ENCODE measurements at places on chromosomes 4 and X.

- DNase-seq = no peak
Measured at GRCh38 chr4:154946113-154946512, 165.0 kb downstream of the RBM46 start.

GRCh38 chrX:140765043-140765784, 55.7 kb downstream of the LINC00632 start:
- DNase-seq = peak; percentile 10

- no peak for DNase-seq
Measured at GRCh38 chrX:112235547-112235946, 153.0 kb upstream of the TRPC5 start.

GRCh38 chr4:118224243-118224829, 128.5 kb downstream of the PRSS12 start:
- peak; percentile 69 for DNase-seq

- no peak for DNase-seq
Measured at GRCh38 chr4:72951147-72951546, 118.4 kb downstream of the COX18 start.

- no peak for DNase-seq
Measured at GRCh38 chr4:16843831-16844508, 54.5 kb downstream of the LDB2 start.

- DNase-seq = no peak
Measured at GRCh38 chr4:3223346-3223745, 25.6 kb upstream of the MSANTD1 start.

DNA sequence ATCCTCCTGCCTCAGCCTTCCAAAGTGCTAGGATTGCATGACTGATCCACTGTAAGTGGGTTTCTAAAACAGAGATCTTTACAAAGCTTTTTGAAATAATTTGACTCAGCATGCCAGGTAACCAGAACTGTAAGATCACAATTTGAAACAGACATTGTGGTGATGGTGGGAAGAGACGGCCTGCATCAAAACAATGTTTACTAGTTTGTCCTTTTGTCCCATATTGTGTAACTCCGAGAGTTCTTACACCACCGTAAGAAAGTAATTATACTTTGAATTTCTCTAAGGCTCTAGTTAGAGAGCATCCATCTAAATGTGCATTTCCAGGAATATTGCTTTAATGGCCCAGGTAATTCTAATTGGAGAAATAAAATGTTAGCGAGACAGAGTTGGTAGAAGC, 594 bp upstream of the ARHGAP24 start:
- no peak for DNase-seq

DNA sequence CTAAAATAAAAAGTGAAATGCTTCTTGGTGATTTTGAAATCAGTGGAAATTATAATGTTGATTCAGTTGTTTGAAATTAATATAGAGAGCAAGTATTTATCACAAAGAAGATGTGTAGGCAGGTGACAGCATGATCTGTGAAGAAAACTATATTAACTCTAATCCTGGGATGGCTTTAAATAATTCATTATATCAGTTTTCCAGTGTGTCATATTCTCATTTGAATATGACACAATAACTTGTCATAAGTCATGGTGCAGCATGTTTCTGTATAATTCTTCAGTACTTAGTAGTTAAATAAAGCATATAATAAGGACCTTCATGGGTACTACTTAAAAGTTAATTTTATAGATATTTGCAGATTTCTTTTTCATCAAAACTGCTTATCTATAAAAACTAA, 573.6 kb downstream of the INPP4B start:
- no peak for DNase-seq
